ENCODE measurements at places on chromosomes 11 and 22.
A peak's percentile ranks its signal among the peaks of the same experiment; 100 is the strongest.

GRCh38 chr22:43001271-43002201 lies 13.4 kb downstream of the PACSIN2 start:
- peak; percentile 57 for DNase-seq

- DNase-seq = no peak
Measured at GRCh38 chr11:794013-794765, 3.9 kb downstream of the SLC25A22 start.

DNA sequence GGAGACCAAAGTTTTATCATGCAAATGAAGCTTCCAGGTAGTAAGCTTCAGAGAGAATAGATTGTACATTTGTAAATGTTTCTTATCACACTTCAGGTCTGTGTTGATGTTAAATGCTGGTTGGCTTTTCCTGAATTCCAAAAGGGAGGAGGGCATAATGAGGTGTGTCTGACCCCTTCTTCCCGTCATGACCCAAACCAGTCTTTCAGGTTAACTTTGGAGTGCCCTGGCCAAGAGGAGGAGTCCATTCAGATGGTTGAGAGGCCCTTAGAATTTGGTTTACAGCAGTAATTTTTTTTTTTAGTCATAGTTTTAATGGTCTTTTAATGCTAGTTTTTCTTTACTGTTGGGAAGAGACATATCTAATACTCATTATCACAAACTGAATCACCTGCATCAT lies 2.5 kb downstream of the OR6X1 start:
- DNase-seq = no peak

DNA sequence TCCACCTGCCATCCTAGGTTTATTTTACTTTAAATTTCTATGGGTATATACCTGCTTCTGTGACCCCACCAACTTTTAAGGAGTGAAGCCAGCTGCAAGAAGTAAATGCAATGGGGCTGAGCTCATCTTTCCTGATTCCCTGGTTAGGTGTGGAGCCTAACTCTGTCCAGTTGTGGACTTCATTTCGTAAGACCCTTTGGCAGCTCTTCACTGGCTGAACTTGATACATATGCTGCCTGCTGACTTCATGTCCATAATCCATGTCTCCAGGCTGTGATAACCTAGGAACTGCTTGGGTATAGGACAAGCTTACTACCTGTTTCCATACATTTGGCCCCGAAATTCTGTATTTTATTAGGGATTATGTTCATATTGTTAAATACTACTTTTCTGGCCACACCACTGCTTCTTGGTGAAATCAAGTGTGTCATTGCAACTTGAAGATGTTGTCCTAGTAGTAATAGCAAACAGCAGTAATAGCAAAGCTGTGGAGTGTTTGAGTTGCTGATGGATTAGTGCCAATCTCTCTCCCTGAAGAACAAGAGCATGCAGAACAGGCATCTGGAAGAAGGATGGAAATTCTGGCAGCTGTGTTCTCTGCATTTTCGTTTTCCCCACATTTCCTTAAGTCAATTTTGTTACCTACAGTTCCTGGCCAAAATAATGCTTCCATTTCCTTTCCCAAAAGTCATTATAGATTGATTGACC lies 31.2 kb downstream of the LDLRAD3 start:
- no peak for DNase-seq

- DNase-seq = peak; percentile 47
Measured at GRCh38 chr11:76335842-76336241, 45.1 kb downstream of the THAP12 start.

GRCh38 chr22:40592352-40593113 lies 44.0 kb downstream of the MRTFA start:
- no peak for DNase-seq

DNA sequence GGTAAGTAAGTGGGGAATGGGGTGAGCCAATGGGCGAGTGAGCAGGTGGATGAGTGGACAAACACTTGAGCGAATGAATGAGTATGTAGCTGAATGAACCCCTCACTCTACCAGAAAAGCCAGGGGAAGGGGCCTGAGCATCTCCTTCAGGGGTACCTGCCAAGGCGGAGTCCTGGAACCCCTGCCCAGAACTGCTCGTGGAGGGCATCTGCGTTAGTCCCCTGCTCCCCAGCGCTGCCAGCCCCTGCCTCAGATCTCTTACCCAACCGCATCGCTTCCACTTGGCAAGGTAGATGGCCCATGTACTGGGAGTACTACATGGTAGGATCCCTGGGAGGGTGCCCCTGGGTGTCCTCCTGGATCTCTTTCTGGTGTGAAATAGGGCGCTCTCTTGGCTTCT lies 7.4 kb upstream of the ANO1 start:
- no peak for DNase-seq

DNA sequence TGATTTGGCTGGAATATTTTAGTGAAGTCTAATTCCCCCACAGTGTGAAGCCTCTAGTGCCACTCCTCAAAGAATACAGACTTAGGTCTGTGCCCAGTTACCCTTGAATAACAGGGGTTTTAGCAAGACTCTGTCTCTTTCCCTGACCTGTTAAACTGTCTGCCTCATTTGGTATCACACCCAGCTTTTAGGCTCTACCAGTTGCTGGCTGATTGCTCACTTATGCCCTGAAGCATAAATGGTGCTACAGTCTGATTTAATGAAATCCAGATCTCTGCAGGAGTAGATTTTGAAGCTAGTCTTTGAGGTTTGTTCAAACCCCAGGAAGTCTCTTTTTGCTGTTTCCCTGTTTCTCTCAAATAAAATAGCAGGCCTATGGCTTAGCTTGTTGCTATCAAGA lies 45.2 kb upstream of the LIPT2 start:
- no peak for DNase-seq

GRCh38 chr11:117950993-117951961 lies 22.1 kb upstream of the TMPRSS13 start:
- peak; percentile 88 for DNase-seq

DNA sequence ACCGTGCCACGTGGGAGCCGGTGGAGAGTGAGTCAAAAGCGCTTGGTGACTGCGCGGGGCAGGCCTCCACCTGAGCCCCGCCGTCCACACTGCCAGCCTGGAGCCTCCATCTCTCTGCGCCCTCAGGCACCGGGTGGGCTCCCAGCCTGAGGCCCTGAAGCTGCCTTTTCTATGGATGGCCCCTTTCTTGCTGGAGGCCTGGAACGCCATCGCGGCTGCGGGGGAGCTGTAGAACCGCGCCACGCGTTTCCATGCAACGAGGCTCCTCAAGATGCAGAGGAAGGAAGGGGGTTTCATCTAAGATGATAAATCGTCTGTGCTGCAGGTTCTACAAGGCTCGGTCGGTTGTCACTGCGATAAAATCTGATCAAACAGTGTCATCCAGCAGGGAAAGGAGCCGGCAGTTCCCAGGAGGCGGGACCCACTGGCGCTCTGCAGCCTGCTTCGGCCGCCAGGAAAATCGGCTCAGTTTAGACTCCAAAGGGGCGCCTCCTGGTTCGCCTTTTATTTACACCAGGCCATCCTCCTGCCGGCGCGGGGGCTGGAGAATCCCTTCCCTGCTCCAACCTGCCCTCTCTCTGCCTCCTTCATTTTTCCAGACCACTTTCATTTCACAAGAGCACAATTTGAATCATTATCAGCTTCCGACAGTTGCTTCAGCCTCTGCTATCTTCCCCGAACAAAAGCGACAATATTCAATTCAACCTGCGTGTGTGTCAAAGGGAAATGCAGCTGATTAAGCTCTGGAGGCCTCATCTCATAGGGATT lies 624.4 kb downstream of the BRD1 start:
- no peak for DNase-seq

DNA sequence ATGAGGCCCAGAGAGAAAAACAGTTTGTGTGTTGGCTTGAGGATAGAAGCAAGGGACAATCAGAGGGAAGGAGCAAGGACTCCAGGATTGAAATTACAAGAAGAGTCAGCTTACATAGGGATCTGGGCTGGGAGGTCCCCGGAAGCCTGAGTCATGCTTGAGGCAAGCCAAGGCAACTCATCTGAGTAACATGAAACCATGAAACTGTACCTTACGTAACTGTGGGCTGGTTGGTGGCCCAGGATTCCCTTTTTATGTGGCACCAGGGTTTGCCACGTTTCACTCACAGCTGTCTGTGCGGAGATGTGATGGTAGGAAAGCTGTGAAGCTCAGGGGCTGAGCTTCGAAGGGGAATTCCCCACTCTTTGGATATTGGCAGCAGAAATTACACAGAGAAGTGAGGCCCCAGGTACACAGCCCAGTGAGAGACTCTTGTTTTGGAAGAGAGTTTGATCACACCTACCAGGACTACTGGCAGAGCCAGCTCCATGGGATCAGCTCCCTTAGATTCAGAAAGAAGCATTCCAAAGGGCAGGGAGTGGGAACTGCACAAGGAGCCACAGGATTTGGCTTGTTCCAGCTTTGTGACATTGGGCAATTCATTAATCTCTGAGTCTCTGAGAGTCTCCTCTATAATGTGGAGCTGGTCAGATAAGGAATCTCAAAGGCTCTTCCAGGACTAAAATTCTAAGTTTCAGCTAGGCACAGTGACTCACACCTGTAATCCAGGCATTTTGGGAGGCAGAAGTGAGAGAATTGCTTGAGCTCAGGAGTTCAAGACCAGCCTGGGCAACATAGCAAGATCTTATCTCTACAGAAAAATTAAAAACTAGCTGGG lies 7.8 kb downstream of the SLC5A1 start:
- peak; percentile 93 for DNase-seq

- peak; percentile 25 for DNase-seq
Measured at GRCh38 chr11:77410076-77410827, 63.6 kb downstream of the PAK1 start.

DNA sequence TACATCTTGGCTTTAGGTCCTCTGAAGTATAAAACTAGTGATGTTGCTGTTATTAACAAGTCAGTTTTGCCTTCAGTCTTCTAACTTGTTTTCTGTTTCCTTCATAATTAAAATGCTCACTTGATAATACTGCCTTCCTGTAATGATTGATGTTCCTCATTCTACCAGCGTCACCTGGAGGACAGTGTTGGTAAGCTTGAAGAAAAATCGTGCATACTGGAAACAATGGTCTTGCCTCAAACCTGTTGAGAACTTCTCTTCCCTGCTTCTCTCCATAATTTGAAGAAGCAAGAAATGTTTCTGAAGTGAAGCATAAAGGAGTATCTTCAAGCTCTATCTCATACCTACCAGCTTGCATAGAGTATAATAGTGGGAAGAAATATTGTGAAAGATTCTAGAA lies 3.0 kb downstream of the YWHAH start:
- peak; percentile 68 for DNase-seq

- DNase-seq = no peak
Measured at GRCh38 chr22:35170716-35171697, 86.3 kb upstream of the HMGXB4 start.

DNA sequence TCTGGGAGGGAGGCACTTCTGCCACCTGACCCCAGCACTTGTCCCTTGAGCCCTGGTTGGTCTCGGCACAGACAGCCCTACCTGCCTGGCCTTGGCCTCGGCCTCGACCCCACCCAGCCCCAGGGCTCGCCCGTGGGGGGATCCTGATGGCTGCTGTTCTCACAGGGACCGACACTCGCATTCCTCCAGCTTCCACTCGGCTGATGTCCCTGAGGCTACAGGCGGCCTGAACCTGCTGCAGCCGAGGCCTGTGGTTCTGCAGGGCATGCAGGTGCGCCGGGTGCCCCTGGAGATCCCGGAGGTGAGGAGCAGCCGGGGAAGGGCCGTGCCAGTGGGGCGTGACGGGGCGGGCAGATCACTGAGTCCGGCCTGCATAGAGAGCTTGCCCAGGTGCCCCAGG lies 5.1 kb downstream of the PCNX3 start:
- no peak for DNase-seq

DNA sequence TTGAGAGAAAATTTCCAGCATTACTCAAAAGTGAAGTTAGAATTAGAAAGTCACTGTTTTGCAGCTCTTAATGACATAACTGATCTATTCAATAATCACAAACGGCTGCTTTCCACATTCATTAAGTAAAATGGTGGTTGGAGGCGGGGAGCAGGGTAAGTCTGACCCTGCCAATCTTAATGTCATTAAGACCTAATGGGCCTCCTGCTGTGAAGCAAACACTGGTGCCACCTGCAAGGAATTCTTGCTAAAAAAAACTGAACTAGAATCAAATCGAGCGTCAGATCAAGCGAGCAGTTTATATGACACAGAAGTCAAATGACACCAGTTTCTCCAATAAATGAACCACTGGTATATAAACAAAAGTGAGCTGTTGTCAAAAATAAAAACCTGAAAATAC lies 351.5 kb downstream of the BRD1 start:
- no peak for DNase-seq

GRCh38 chr11:57735619-57736298 lies 5.5 kb upstream of the SELENOH start:
- no peak for DNase-seq

DNA sequence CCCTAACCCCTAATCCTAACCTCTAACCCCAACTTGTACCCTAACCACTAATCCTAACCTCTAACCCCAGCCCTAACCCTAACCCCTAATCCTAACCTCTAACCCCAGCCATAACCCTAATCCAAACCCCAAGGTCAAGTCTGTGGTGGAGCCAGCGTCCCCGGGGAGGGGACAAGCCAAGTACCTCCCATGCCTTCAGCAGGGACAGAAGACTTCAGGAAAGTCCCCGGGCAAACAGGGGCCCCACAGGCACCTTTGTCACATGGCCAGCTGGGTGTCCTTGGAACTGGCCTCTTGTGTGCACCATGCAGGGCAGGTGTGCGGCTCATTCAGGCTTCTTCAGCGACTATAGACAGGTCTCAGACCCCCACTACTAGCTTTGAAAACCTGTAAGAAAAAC lies 555.8 kb downstream of the BRD1 start:
- no peak for DNase-seq

- no peak for DNase-seq
Measured at GRCh38 chr11:725624-726202, 19.7 kb downstream of the EPS8L2 start.

DNA sequence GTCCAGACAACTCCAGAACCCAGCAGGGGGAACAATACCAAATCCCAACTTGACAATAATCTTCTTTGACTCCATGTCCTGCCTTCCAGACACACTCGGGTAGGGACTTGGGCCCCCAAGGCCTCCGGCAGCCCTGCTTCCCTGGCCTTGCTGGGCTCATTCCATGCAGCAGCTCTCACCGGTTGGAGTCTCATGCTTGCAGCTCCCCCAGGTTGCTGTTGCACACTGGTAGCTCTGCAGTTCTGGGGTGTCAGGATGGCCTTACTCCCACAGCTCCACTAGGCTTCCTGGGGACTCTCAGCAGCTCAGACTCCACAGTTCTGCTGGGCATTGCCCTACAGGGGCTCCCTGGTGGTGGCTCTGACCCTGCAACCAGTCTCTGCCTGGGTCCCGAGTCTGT lies 42.8 kb downstream of the ST3GAL4 start:
- DNase-seq = no peak

- no peak for DNase-seq
Measured at GRCh38 chr11:36122671-36123070, 166.6 kb downstream of the COMMD9 start.

GRCh38 chr11:96664110-96664509 lies 274.3 kb downstream of the JRKL start:
- DNase-seq = no peak

GRCh38 chr22:37728620-37729019 lies 31.8 kb downstream of the TRIOBP start:
- DNase-seq = no peak

- DNase-seq = no peak
Measured at GRCh38 chr22:20096574-20097420, 16.8 kb downstream of the DGCR8 start.

GRCh38 chr11:114621950-114622809 lies 26.6 kb upstream of the NXPE4 start:
- no peak for DNase-seq

Measured in NB4 (cell line).